ENCODE measurements at places on chromosomes 2 and 18.

DNA sequence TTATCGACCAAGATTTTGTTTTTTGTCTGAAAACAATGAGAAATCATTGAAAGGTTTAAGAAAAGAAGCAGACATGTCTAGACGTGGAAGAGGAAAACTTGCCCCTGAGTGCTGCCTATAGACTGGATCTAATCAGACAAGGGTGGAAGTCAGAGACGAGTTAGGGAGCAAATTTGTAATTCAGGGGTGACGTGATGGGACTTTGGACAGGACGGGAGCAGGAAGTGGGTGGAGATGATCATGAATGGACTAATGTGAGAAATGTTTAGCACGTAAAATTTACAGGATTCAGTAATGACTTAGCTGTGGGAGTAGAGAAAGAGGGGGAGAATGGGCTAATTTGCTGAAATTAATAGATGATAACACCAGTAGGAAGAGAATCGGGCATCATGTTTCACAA lies 117.0 kb upstream of the EPHA4 start:
- DNase-seq, result no peak

DNA sequence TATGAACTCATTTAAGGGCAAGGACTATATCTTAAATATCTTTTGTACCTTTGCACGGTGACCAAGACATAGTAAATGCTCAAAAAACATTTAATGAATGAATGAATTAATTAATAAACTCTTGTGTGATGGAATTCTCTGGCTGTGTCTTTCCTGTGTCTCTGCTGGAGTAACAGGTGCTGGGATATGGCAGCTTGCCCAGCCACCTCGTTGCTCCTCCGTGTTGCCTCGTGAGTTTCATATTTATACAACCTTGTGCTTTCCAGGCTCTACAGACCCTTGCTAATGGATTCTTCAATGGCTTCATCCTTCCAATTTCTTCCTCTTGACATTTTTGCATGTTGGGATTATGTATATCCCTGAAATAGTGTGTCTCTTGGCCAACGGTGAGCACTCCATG lies 30.4 kb downstream of the CTAGE1 start:
- DNase-seq, result no peak

DNA sequence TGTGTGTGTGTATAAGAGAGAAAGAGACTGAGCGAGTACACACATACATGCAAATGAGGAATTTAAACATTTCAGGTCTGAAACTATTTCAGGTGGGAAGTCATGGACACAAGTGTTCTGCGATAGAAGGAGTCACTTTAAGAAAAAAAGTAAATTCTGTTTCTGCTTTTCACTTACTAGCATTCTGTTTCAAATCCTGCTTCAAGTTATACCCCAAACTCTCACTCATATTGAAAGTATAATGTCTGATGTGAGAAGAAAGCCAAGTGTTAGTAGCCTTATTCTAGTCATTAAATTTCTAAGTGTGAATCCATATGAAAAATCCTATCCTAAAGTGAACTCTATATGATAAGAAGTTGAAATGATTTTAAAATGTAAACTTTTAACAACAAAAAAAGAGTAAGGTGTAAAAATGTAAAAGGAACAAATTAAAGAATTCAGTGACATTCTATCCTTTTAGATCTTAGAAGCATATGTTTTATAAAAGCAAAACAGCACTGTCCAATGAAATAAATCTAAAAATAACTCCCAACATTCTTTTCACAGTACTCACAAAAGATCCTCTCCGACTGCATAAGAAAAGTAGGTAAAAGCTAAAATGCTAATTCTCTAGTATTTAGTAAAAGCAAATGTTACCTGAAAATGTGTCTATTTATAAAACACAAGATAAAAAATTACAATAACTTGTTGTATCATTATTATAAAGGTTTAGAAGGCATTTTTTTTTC lies 570.6 kb downstream of the ZEB2 start:
- DNase-seq, result no peak

GRCh38 chr2:79713131-79713785 lies 200.4 kb downstream of the CTNNA2 start:
- DNase-seq, result no peak

- DNase-seq, result no peak
Measured at GRCh38 chr2:120630031-120630701, 105.5 kb upstream of the GLI2 start.

- no peak for DNase-seq
Measured at GRCh38 chr2:181857483-181857882, 34.0 kb upstream of the ITPRID2 start.

- DNase-seq, result no peak
Measured at GRCh38 chr2:225458431-225459117, 59.1 kb downstream of the NYAP2 start.

DNA sequence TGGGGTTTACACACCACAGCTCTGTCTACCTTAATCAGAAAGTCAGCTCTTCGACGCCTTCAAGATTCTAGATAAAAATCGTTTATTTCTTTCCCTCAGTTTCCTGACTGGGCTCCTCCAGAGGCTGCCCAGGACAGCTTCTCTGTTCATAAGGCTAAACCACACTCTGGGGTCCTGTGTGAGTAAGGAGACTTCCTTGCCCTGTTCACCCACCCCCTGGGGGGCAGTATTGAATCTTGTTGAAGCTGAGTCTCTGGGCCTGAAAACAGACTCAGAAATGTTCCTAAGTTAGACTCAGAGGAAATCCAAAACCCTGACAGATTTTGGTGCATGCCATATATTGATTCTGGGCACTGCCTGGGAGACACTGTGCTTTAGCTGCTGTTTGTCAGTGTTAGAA lies 43.0 kb downstream of the G6PC2 start:
- no peak for DNase-seq

DNA sequence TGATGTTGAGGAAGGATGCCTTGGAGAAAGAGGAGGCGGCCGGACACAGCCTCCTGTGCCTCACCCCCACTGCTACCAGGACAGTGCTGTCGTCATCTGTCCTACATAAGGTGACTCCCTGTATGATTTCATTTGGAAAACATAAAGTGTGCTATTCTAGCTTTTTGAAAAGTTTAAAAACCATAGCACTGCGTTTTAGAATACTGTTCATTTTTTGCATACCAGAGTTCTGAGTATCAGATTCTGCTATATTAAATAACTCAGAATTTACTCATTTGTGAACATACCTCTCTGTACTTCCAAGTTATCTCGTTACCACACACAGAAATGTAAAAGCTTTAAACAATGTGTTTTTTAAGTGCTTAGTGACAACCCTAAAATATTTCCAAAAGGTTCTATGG lies 302.9 kb downstream of the LRRTM1 start:
- no peak for DNase-seq

DNA sequence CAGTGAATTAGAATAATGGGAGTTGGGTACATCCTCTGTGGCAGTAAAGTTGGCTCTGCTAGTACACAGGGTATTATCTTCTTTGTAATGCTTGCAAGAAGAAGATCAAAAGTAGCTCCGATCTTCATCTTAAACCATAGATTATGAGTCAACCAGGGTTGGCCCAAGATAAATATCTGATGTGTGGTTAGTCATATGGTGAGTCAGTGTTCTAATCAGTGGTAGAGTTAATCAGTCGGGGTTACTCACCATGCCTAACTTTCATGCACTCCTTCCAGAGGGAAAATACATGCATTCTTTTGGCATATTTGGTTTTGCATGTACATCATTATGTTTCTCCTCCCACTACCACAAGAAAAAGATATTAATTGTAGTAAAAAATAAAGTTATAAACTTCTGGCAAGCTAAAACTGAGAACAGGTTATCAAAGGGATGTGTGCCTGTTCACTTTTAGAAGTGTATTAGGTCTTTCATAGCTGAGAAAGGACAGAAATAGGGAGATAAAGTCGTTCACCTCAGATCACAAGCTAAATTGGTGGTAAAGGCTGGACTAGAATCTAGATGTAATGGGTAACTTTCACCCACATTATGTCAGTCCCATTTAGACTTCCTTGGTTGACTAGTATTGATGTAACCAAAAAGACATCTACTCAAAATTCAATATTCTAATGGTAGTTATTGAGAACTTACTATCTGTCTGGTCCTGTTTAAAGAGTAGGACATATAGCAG lies 684.4 kb downstream of the IRS1 start:
- DNase-seq, result no peak

DNA sequence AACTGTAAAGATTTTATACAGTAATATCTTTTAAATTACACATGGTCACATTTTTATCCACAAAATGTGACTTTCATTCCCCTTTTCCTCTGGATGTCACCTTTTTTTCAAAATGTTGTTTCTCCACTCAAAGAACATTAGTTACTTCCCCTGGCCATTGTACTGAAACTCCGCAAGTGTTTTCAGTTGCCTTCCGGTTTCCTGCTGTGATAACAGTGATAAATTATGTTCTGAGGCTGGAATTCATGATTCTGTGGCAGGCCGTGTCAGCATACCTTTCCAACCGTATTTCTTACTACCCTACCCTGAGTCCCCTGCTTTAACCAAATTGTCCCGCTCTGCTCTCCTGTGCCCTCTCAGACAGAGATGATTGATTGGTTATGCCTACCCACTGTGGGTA lies 53.5 kb downstream of the MGAT5 start:
- DNase-seq, result no peak

DNA sequence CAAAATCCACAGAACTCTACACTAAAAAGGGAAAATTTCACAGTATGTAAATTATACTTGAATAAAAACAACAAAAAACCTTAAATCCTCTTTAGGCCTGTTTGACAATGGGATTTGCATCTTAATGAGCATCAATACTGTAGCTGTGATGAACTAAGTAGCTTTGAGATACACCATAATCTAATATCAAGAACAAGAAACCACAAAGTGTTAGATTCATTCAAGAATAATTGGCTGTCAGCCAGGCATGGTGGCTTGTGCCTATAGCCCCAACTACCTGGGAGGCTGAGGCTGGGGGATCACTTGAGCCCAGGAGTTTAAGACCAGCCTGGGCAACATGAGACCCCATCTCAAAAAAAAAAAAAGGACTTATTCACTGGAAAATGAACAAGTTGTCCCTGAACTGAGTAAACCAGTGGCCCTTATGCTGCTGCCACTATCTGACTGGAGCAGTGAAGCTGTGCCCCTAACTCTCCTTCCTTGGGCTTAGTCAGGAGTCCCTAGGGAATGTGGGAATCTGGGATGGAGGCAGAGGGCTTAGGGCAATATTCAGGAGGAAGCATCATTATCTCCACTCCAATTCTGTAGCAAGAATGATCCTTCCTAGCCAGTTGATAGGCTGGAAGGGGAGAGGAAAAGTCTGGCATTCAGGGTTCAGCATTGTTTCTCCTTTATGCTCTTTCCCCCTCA lies 88.5 kb downstream of the PRKCE start:
- DNase-seq, result no peak

DNA sequence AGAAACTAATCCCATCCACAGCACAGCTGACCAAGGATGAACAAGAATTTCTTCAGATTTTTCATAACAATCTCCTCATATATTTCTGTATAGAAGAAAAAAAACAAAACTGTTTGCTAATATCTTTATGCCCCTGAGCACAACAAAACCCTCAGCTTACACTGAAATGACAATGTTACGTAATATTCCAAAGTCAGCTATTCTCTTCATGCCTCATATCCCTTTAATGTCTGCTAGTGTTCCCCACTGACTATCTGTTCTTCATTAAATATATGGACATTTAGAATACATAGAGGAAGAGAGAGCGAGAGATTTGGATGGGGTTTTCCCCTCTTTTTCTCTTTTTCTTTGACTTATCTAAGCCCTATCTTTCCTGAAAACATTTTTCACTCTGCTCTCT lies 87.9 kb upstream of the GULP1 start:
- no peak for DNase-seq

DNA sequence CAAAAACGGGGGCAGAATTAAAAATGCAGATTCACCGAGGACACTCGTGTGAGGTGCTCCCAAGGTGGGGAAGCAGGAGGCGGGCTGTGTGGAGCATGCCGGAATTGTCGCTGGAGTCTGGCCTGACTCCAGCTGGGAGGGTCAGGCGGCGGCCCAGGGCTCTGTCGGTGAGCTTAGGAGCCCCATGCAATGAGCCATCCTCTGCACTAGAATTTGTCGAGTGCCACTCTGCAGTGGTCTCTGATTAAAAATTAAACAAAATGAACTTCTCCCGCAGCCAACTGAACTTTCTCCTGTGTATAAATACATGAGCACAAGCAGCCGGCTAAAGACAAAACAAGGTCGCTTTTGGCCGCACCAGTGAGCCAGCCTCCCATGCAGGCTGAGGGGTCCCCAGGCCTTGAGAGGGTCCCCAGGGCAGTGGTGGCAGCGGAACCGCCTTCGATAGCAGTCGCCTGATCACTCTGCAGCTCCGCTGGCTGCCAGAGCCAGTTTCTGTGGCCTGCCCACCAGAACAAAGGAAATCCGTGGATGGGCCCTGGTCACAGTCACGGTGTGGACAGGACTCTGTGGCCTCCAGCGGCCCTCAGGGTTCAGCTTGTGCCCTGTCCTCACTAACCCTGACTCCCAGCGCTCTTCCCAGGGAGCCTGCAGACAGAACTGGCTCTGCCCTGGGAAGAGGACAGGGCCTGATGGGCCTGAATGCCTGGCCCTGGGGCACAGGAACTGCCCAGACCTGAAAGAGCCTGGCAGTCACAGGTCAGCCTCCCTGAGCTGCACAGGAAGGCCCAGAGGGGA lies 201.3 kb downstream of the EIPR1 start:
- no peak for DNase-seq

DNA sequence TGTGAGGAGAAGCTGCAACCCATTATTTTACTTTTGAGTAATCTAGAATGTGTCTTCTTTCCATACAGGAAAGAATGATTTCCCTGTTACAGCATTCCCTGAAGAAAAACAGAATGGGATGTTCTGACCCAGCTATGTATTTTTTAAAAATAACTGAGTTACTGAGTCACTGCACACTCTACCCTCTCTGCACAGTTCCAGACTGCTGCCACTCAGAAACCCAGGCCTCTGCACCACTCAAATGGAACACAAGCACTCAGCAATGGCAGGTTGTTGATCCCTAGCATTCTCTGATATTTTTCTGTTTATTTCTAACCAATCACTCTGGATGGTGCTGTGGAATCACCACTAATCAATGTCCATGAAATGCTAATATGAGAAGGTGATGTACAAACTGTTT lies 1300.0 kb upstream of the FAM98A start:
- no peak for DNase-seq

GRCh38 chr2:78020491-78020890 lies 498.3 kb upstream of the LRRTM4 start:
- DNase-seq, result no peak

DNA sequence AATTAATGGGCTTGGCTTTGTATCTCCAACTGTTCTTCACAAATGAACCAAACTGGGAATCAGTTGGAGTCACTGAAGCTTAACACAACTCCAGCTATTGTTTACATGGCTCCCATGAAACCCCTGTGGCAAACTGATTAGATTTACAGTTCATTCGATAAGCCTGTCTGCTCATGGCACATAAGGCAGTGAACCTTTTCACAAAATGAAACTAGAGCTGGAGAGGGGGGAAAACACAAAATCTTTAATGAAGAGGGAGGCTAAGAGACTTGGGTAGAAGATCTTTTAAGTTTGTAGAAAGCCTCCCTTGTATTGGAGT lies 11.6 kb upstream of the ITGA6 start:
- no peak for DNase-seq

DNA sequence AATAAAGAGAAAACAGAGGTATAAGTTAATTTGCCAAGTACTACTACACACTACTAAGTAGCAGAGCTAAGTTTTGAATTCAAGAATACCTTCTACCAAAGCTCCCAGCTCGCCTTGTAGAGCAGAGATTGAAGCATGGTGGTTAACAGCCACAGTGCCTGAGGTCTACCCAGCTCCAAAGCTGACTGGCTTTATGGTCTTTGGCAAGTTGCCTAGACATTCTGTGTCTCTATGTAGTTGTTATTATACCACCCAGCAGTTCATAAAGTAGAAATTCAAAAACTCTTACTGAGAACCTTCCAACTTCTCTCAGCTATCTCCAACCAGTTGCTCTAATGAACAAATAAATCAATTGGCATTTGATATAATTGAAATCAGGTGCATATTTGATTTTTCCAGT lies 87.8 kb downstream of the PDE11A start:
- DNase-seq, result no peak

GRCh38 chr18:76456823-76457222 lies 38.2 kb downstream of the ZNF516 start:
- DNase-seq, result no peak

Data from stimulated activated CD8-positive, alpha-beta memory T cell treated with anti-CD3 and anti-CD28 coated beads, Interleukin-4, amount 100 ng/mL, for 1 hour (primary cell).